Pancreas (tissue), 10 donors: ENCODE measurements at places on chromosomes 7 and 10. TPM values are rescaled to one million over a fixed set of nuclear protein-coding genes. Genes with fewer than 3 reads are reported as not detected.

DNA sequence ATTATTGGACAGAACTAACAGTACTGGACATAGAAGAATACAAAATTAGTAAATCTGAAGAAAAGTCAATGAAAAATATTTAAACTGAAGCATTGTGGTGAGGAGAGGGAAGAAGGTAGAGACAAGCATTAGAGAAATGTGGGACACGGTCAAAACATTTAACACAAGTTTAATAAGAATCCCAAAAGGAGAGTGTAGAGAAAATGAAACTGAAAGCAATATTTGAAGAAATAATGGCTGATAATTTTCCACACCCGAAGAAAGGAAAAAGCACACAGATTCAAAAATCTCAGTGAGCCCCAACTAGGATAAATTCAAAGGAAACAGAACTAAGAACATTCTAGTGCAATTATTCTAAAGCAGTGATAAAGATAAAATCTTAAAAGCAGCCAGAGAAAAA is 126.4 kb upstream of the LRRTM3 start:
- no peaks in the 10 kb centered on the region for H3K4me1 ChIP-seq
- no peak overlapping the region for H3K27ac ChIP-seq
- no peak for DNase-seq
- H3K27me3 ChIP-seq = no peaks in the 10 kb centered on the region
- no peaks in the 10 kb centered on the region for H3K36me3 ChIP-seq

DNA sequence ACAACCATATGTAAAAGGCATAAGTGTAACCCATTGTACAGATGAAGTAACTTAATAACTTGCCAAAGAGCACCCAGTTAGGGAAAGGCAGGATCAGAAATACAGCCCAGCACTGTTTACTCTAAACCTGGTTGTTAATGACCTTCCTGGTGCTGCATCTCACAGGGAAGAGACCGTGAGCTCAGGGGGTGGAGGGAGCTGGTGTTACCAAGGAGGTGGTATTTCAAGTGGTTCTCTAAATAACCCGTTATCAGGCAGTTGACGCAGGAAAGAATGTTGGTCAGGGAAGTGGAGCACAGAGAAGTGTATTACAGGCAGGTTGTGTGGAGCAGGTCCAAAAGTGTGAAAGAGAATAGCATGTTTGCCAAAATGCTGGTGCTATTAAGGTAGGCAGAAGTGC is 4.4 kb upstream of the ST7 start:
- no peaks in the 10 kb centered on the region for H3K27me3 ChIP-seq
- no peak overlapping the region for H3K4me3 ChIP-seq
- no peaks in the 10 kb centered on the region for H3K36me3 ChIP-seq
- H3K27ac ChIP-seq = no peak overlapping the region

DNA sequence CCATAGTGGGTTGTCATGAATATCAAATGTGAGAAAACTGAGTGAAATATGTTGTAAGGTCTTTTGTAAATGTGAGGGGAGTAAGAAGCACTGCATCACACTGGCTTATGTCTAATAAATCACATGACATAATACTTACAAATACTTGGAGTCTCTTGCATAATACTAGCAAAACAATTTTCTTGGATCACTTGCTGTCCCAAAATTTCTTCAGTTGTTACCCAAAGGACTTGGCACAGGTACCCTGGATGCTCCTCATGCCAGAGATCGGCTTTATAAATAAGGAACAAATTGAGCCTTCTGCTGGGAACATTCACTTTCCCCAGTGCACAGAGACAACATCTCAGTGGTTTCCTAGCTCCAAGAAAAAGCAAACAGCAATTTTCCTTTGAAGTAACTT is 5.0 kb upstream of the LRIT2 start:
- no peak overlapping the region for H3K4me3 ChIP-seq
- H3K4me1 ChIP-seq = no peaks in the 10 kb centered on the region
- DNase-seq = no peak
- no peaks in the 10 kb centered on the region for H3K36me3 ChIP-seq
- H3K27me3 ChIP-seq = no peaks in the 10 kb centered on the region

GRCh38 chr7:111043561-111043960 is 47.4 kb upstream of the LRRN3 start:
- H3K4me1 ChIP-seq = no peaks in the 10 kb centered on the region
- H3K27me3 ChIP-seq = no peaks in the 10 kb centered on the region
- no peak overlapping the region for H3K4me3 ChIP-seq

DNA sequence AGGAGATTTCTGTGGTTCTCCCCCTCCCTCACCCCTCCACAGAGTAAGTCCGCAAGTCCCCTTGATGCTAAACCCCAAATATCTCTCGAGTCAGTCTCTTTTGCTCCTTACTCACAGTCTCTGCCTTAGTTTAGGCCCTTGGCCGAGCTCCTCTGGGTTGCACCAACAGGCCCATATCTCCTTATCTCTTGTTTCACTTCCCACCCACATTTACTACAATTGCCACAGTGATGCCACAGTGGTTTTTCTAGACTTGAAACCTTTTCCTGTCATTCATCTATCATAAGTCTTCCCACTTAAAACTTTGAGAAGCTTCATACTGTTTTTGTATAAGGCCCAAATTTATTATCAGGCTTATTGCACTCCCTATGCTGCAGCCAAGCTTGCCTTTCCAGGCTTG is 23.4 kb upstream of the NME8 start:
- H3K36me3 ChIP-seq = no peaks in the 10 kb centered on the region
- no peak overlapping the region for H3K27ac ChIP-seq
- no peak for DNase-seq

GRCh38 chr7:88001744-88002530 is 67.9 kb downstream of the ADAM22 start:
- H3K27me3 ChIP-seq = no peaks in the 10 kb centered on the region
- H3K36me3 ChIP-seq = no peaks in the 10 kb centered on the region
- no peak overlapping the region for H3K4me3 ChIP-seq
- no peak overlapping the region for H3K27ac ChIP-seq
- no peaks in the 10 kb centered on the region for H3K4me1 ChIP-seq

SLC39A12 gene
- total RNA-seq = not detected

- H3K4me1 ChIP-seq = peaks cover 8% of the 10 kb centered on the region
- no peak overlapping the region for H3K27ac ChIP-seq
- H3K4me3 ChIP-seq = no peak overlapping the region
Observed at GRCh38 chr7:152430854-152431253, 4.9 kb downstream of the KMT2C start.
